Fibroblast of lung (primary cell): ENCODE measurements at places on chromosomes 4 and X. TPM values are rescaled to one million over a fixed set of nuclear protein-coding genes. Genes with fewer than 3 reads are reported as not detected.
A peak's percentile ranks its signal among the peaks of the same experiment; 100 is the strongest.

DNA sequence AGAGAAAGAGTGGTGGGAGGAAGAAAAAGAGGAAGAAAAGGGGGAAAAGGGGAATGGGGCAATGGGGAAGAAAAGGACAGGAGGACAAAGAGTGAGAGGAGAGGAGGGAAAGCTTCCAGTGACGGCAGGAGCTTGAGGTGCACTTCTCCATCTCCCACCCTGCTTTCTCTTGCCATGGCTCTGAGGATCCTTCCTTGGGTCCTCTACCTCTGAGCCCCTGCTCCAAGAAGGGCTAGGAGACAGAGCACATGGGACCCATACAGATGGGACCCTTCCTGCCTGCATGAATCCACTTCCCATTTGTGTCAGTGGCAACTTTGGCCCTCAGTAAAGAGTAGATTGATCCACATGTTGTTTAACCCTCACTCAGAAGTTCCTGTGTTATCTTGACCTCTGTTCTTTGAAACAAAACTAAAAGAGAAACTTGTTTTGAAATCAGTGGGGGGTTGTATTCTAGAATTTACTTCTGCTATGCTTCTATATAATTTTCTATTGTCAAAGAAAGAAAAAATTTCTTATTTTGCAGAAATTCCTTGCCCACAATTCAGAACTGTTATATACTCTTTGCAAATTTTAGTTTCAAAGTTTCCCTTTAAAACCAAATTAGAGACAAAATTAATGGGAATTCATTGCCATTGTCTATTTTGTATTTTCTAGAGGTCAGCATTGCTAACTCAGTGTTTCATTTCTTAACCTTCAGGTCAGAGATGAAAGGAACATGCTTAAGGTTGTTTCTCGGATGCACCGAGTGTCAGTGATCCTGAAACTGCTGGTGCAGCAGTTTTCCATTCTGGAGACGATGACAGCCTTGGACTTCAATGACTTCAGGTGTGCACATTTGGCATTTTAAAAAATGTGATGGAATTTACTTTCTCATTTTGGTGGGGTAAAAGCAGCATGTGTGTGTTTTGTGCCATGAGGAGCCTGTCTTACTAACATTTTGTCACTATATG, 5.0 kb downstream of the TDO2 start:
- no peak for DNase-seq

The CHRNA9 gene
- not detected in 2 replicates for total RNA-seq

The SPATA4 gene
- total RNA-seq = 0.26 and 0.66 TPM in 2 replicates

- peak; percentile 6 for DNase-seq
Measured at GRCh38 chr4:13665701-13666660, 38.5 kb upstream of the BOD1L1 start.

The FAAH2 gene
- under 0.01 and 0.33 TPM in 2 replicates for total RNA-seq

The DGAT2L6 gene
- total RNA-seq = not detected in 2 replicates
